Activated CD4-positive, alpha-beta T cell treated with anti-CD3 and anti-CD28 coated beads, Interleukin-2, amount 10 ng/mL, durations not matched to agents 7 days and 5 days (primary cell): ENCODE measurements at places on chromosomes 6 and 20. TPM values are rescaled to one million over a fixed set of nuclear protein-coding genes. Genes with fewer than 3 reads are reported as not detected.

Gene POU5F1
- not detected for total RNA-seq

Gene IBTK
- total RNA-seq = 26.8 TPM

Gene SLC22A1
- 0.67 TPM for total RNA-seq

Gene DEFB124
- not detected for total RNA-seq

Gene PPP1R14C
- not detected for total RNA-seq

Gene PXDC1
- total RNA-seq = 0.21 TPM

- H3K27me3 ChIP-seq = no peaks in the 10 kb centered on the region
- DNase-seq = no peak
- H3K27ac ChIP-seq = no peak overlapping the region
- no peaks in the 10 kb centered on the region for H3K4me1 ChIP-seq
Measured at GRCh38 chr20:63427206-63427605, 45.2 kb downstream of the KCNQ2 start.

- H3K27ac ChIP-seq = no peak overlapping the region
- no peak for DNase-seq
- H3K4me3 ChIP-seq = no peak overlapping the region
- no peaks in the 10 kb centered on the region for H3K27me3 ChIP-seq
Measured at GRCh38 chr20:16400234-16400633, 173.0 kb downstream of the KIF16B start.

GRCh38 chr6:134735461-134735860 is 214.4 kb downstream of the ALDH8A1 start:
- no peak overlapping the region for H3K4me3 ChIP-seq
- no peak overlapping the region for H3K27ac ChIP-seq
- H3K4me1 ChIP-seq = no peaks in the 10 kb centered on the region
- no peak for DNase-seq
- H3K36me3 ChIP-seq = no peaks in the 10 kb centered on the region

- no peaks in the 10 kb centered on the region for H3K27me3 ChIP-seq
- no peaks in the 10 kb centered on the region for H3K36me3 ChIP-seq
- H3K4me1 ChIP-seq = no peaks in the 10 kb centered on the region
- no peak overlapping the region for H3K27ac ChIP-seq
Measured at GRCh38 chr6:124433387-124434160, 528.7 kb upstream of the RNF217 start.

GRCh38 chr6:150627585-150628025 is 27.9 kb downstream of the PLEKHG1 start:
- no peaks in the 10 kb centered on the region for H3K36me3 ChIP-seq
- peaks cover 29% of the 10 kb centered on the region for H3K4me1 ChIP-seq
- no peak overlapping the region for H3K4me3 ChIP-seq

- peaks cover 8% of the 10 kb centered on the region for H3K4me1 ChIP-seq
- H3K27ac ChIP-seq = no peak overlapping the region
- no peaks in the 10 kb centered on the region for H3K36me3 ChIP-seq
- H3K4me3 ChIP-seq = no peak overlapping the region
- peaks cover 27% of the 10 kb centered on the region for H3K27me3 ChIP-seq
Measured at GRCh38 chr20:1180949-1181348, 3.8 kb downstream of the TMEM74B start.

DNA sequence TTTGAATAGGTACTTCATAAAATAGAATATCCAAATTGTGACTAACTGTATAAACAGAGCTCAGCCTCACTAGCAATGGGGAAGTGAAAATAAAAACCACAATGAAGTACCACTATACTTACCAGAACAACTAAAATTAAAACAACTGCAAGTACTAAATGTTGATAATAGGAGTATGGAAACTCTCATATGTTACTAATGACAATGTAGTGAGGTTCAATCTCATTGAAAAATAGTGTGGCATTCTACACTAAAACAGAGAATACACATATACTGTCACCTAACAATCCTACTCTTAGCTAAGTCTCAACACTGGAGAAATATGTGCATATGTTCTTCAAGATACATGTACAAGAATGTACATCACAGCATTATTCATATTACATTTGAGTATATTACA is 132.0 kb upstream of the CARMIL1 start:
- H3K4me3 ChIP-seq = no peak overlapping the region
- peaks cover 21% of the 10 kb centered on the region for H3K4me1 ChIP-seq
- peaks cover 17% of the 10 kb centered on the region for H3K36me3 ChIP-seq
- DNase-seq = no peak
- H3K27me3 ChIP-seq = no peaks in the 10 kb centered on the region

DNA sequence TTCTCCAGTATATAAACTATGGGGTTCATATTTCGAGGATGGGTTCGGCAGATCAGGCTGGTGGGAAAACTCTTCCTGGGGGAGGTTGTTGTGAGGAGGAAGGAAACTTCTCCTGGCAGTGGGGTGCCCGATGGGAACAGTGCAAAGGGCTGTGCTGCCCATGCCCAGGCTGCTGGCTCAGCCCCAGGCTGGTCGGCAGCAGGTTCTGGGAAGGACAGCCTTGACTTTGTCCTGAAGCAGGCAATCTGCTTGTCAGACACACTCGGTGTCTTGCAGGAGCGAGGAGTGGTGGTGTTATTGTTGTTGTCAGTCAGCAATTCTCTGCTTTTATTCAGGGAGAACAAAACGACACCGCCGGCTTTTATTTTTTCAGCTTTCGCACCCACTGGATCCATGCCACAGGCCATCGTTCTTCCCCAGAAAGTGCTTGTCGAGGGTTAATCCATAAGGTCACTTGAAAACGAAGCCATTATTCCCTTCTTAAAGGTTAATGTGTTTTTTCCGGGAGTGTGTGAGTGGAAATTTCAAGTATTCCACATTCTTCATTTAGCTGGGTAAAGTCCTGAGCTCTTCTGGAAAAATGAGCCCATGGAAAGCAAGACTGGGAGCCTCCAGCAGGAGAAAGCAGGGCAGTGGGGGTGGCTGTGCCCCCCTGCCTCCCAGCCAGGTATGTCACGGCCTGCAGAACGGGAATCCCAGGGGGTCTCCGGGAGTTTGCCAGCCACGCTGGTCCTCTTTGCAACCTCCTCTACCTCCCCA is 57.0 kb upstream of the STX16 start:
- no peak for DNase-seq
- no peaks in the 10 kb centered on the region for H3K4me1 ChIP-seq
- H3K36me3 ChIP-seq = no peaks in the 10 kb centered on the region
- H3K27ac ChIP-seq = no peak overlapping the region
- peaks cover 6% of the 10 kb centered on the region for H3K27me3 ChIP-seq

GRCh38 chr6:20399518-20399917 is 2.2 kb upstream of the E2F3 start:
- DNase-seq = no peak
- H3K27ac ChIP-seq = no peak overlapping the region
- H3K4me1 ChIP-seq = peaks cover 29% of the 10 kb centered on the region
- H3K4me3 ChIP-seq = peak overlapping the region; percentile 5

GRCh38 chr20:7855545-7855944 is 84.7 kb downstream of the HAO1 start:
- H3K27ac ChIP-seq = no peak overlapping the region
- DNase-seq = no peak
- H3K27me3 ChIP-seq = peaks cover 2% of the 10 kb centered on the region
- H3K36me3 ChIP-seq = no peaks in the 10 kb centered on the region
